ENCODE measurements at places on chromosomes 5 and 9. TPM values are rescaled to one million over a fixed set of nuclear protein-coding genes. Genes with fewer than 3 reads are reported as not detected.

The TRPM3 gene
- total RNA-seq, result not detected

The PCDHGC5 gene
- not detected for total RNA-seq

The DAB2IP gene
- total RNA-seq, result not detected

The ADAMTS13 gene
- 1.5 TPM for total RNA-seq

The RASGEF1C gene
- not detected for total RNA-seq

The SLC4A9 gene
- total RNA-seq, result not detected

The NPDC1 gene
- total RNA-seq, result 20.7 TPM

The C8G gene
- total RNA-seq, result 2.2 TPM

The ZDHHC21 gene
- total RNA-seq, result 6.5 TPM

The PDE6A gene
- total RNA-seq, result not detected

The OR1J1 gene
- not detected for total RNA-seq

The NR2F1-AS1 gene
- total RNA-seq, result not detected

The POLE3 gene
- 46.9 TPM for total RNA-seq

The NANS gene
- 23.2 TPM for total RNA-seq

The GMCL2 gene
- not detected for total RNA-seq

The S1PR3 gene
- not detected for total RNA-seq

The LCNL1 gene
- 0.14 TPM for total RNA-seq

The LVRN gene
- total RNA-seq, result not detected

The PCYOX1L gene
- 40.4 TPM for total RNA-seq

The ADAMTSL1 gene
- total RNA-seq, result not detected

The GAPT gene
- not detected for total RNA-seq

The ADCY2 gene
- not detected for total RNA-seq

The ACOT12 gene
- 0.41 TPM for total RNA-seq

The KIF20A gene
- total RNA-seq, result not detected

The SPINK6 gene
- not detected for total RNA-seq

The KCNV2 gene
- not detected for total RNA-seq

The IFNA21 gene
- not detected for total RNA-seq

The ORM2 gene
- total RNA-seq, result not detected

The TJP2 gene
- 9.9 TPM for total RNA-seq

The FBP2 gene
- not detected for total RNA-seq

The FAM151B gene
- total RNA-seq, result 0.39 TPM

The FOXD4L6 gene
- not detected for total RNA-seq

The PLCXD3 gene
- total RNA-seq, result not detected

The ZBED3 gene
- 0.67 TPM for total RNA-seq

The MLANA gene
- total RNA-seq, result not detected

The CNTLN gene
- 0.11 TPM for total RNA-seq

The PCDHB1 gene
- not detected for total RNA-seq

The OR1L6 gene
- not detected for total RNA-seq

The FGF1 gene
- not detected for total RNA-seq

The FBP1 gene
- total RNA-seq, result 6.3 TPM
